B cell (primary cell): ENCODE measurements at places on chromosomes 16 and 17. TPM values are rescaled to one million over a fixed set of nuclear protein-coding genes. Genes with fewer than 3 reads are reported as not detected.

Gene TEX14
- total RNA-seq: 0.20 and 0.53 TPM in 2 replicates

Gene ADAM11
- 0.34 and 0.39 TPM in 2 replicates for total RNA-seq

Gene NPIPA5
- total RNA-seq: 1.2 TPM in 1 of 2 replicates, not detected in the other

Gene SNX20
- total RNA-seq: 43.0 and 47.7 TPM in 2 replicates

Gene DOC2B
- not detected in 2 replicates for total RNA-seq
